ENCODE measurements at places on chromosomes 12 and 14. TPM values are rescaled to one million over a fixed set of nuclear protein-coding genes. Genes with fewer than 3 reads are reported as not detected.

- DNase-seq: no peak
These were observed 345.8 kb downstream of the CCDC91 start for GRCh38 chr12:28536088-28536487.

The ZNF385A gene
- polyA plus RNA-seq: 7.7 TPM

The DIO3 gene
- 0.08 TPM for polyA plus RNA-seq

The SALL2 gene
- 72.9 TPM for polyA plus RNA-seq

The KCNMB4 gene
- 25.7 TPM for polyA plus RNA-seq

- DNase-seq: no peak
These were observed 250.4 kb downstream of the TMTC2 start for GRCh38 chr12:82937151-82937550.

The FRMD6 gene
- 17.0 TPM for polyA plus RNA-seq

GRCh38 chr12:122117979-122118378, 39.4 kb downstream of the MLXIP start:
- DNase-seq: no peak

The SLC2A3 gene
- polyA plus RNA-seq: 25.3 TPM

DNA sequence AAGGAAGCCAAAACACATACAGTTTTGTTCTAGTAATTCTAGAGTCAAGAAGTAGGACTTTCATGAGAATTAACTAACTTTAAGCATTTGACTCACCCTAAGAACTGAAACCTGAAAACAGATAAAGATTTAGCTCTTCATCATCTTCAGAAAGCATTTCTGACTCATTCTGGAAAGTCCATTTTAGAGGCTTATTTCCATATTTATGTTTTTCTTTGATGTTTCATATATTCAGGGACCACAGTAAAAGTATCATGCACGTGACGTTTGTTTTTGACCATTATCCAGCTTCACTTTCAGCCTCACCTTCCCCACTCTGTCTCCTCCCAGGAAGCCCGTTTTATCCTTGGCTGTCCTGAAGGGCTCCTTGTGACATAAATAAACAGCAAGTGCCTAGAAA, 79.2 kb downstream of the MDGA2 start:
- DNase-seq: no peak

- DNase-seq: no peak
These were observed 26.4 kb downstream of the CDC42BPB start for GRCh38 chr14:103030741-103031565.

The MEG3 gene
- 144 TPM for polyA plus RNA-seq

GRCh38 chr12:125122668-125123067, 57.4 kb downstream of the AACS start:
- DNase-seq: no peak

- no peak for DNase-seq
These were observed 184.2 kb downstream of the KCNA5 start for GRCh38 chr12:5227708-5228373.

Data from renal cortex interstitium (tissue), 15 donors.